Fibroblast of skin of right biceps (primary cell): ENCODE measurements at places on chromosomes 1 and 21.

DNA sequence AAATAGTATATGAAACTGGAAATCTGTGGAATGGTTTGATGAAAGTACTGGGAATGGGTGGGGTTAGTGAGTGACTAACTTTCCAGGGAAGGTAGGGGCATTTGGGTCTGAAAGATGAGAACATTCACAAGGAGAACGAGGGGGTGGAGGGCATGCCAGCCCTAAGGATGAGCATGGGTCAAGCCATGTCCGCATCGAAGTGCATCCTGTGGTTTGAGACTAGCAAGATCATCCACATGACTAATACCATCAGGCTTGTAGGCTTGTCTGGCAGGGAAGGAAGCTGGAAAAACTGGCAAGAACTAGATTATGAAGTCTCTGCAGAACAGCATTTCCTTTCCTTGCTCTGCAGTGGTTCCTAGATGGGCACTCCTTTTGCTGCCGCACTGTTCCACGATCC, 70.4 kb upstream of the UBE2U start:
- DNase-seq, result peak; percentile 89

DNA sequence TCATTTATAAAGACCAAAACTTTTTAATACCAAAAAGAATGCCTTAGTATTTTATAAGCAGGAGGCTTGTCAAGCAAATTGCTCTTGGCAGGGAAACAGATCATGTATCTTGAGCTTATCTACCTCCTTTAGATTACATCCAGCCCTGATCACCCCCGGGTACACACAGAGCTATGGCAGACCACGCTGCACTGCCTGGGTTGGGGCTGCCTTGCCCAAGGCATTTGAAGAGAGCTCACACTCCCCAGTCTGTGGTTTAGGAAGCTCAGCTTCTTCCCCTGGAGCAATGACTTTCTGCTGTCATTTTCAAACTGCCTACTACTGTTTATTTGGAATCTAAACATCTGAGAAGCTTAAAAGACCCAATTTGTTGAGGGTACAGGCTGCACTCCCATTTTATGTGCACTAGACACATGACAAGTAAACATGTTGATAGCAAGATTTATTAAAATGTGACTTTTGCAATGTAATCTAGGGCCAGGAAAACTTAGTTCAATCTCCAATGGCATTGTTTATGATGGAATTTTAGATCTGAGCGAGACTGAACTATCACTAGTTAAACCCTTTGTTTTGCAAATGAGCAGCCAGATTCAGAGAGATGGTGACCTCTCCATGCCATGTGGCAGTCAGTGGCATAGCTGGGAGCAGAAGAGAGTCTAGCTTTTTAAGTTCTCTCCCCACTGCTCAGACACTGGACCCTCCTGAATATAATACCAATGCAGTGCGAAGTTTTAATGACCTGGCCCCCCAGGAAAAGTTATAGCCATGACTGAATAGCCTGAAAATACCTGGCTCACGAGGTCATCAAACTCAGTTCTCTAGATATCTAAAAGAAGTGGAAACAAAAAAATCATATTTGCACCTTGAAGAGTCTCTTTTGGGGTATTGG, 214.9 kb downstream of the HLX start:
- peak; percentile 38 for DNase-seq

DNA sequence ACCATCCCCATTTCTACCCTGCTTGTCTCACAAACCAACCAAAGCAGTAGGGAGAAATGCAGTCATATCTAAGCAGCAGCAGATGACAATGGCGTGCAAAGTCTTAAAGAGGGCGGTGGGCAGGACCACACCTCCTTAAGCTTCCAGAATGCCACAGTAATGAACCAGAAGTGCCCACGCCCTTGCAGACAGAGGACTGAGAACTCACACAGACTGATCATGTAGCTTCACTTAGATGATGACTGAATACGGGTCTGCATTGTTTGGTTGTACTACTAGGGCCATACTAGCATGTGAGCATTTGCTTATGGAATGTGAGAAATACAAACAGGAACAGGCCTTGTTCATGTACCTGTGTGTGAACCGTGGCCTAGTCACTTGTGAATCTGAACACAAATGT, 246.0 kb downstream of the RPS6KC1 start:
- no peak for DNase-seq

GRCh38 chr1:223276029-223276428, 87.9 kb downstream of the SUSD4 start:
- no peak for DNase-seq

DNA sequence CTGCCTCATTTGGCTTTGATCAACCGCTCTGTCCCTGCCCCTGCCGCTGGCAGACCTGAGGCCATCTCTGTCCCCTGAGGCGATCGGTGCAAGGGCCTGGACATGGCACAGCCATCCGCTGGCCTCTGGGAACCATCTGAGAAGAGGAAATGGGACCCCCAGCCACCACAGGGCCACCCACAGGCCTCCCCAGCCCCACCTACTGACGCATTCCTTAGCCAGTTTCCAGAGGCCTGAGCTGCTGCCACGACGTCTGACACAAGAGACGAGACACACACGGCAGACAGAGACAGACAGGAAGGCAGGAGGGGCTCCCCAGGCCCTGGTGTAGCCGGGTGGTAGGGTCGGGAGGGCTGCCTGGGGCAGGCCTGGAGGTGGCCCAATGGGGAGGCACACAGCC, 37.3 kb upstream of the EDN2 start:
- DNase-seq, result peak; percentile 48

- no peak for DNase-seq
These were observed 57.7 kb upstream of the ATP5PO start for GRCh38 chr21:33973268-33973667.

DNA sequence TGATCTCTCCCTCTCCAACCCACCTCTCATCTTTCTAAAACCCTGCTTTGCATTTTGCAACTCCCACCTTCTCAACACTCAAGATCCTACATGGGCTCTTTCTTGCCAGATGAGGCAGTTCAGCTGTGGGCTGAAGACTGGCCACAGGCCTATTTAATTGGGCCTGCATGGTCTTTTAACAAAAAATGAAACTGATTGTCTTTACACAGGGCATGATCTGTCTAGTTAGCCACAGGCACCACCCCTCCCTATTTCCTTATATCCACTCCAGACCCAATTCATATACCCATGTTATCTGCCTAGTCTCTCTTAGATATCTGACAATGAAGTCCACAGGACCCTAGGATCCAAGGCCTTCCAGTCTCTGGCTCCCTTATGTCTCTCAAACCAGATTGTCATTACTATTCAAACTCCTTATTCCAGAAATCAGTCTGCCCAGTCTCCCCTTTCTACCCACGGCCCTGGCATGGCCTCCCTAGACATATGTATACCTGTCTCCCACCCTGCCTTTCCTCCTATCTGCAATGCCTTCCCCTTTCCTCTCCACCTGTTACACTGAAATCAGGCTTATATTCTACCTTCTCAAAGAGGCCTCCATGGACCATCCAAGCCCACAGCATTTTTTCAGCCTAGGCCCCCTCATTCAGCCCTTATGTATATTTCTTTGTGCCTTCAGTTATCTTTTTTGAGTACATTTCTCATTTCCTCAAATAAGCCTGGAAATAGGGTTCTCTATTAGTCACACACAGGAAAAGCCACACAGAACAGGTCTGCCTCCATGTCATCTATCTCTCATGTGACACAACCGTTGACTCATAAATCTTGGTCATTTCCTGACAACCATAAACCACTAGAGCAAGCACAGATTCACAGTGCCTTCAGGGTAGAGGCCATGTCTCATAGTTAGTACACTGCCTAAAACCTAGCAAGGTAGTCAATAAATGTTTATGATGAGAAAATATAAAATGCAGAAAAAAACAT, 39.0 kb downstream of the LPAR3 start:
- peak; percentile 87 for DNase-seq

- no peak for DNase-seq
These were observed 230.8 kb upstream of the CHRM3 start for GRCh38 chr1:239155466-239156091.

- peak; percentile 88 for DNase-seq
These were observed 31.9 kb downstream of the SLC1A7 start for GRCh38 chr1:53110370-53111072.
